Fibroblast of mammary gland (primary cell): ENCODE measurements at places on chromosomes 16 and 17.

DNA sequence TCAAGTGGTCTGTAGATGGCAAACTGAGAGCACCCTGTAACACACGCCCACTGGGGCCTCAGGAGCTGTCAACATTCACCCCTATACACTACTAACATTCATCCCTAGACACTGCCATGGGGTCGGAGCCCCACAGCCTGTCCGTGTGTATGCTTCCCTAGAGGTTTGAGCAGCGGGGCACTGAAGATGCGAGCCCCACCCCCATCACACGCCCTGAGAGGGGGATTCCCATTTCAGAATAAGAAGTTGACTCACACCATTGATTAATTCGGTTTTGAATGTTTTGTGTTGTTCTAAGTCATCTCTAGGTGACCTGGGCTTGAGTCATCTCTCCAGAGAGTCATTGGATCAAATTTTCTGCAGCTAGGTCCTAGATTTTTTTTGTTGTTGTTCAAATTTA, 37.3 kb upstream of the MMD start:
- peak; percentile 97 for DNase-seq

DNA sequence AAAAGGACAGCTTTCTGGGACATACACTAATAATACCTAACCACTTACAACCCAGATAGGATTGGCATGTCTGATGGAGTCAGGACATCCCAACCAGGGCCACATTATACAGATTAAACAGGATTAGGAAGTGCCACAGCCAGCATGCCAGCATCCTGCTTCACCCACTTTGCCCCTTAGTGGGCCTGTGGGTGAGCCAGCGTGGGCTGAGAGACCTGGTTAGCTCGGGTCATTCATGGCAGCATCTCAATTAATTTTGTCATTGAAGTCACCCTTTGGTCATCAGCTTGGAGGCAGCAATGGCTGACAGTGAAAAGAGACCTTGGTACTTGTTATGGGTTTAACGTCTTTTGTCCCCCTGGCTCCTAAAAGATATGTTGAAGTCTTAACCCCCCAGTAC, 29.9 kb upstream of the SLC6A2 start:
- DNase-seq: no peak

DNA sequence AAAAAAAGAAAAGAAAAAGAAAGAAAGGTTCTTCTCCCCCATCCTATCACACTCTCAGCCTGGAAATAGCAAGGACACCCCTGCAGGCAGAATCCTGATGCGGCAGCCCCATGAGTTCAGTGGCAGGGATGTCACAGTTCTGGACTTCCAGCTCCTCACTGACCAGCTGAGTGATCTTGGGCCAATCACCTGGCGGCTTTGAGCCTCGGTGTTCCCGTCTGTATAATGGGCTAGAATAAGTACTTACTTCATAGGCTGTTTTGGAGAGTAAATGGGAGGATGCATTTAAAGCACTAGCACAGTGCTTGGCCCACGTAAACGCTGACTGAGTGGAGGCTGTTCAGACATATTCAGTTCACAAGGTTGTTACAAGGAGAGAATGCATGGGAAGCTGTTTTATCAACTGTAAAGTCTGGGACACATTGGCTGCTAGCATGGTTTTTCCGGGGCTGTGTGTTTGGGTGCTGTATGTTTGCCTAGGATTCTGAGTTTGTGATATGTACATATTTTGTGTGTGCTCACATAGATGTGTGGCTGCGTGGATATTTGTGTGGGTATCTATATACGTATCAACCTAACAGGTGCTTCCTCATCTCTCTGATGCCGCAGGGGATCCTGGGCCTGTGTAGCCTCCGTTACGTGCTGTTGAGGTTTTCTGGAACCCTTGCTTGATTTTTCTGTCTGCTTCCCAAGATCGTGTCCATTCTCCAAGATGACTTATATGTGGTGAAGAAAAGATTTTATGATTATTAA, 3.4 kb downstream of the BHLHA9 start:
- DNase-seq: no peak

GRCh38 chr17:29291163-29291752, 2.7 kb downstream of the NUFIP2 start:
- peak; percentile 82 for DNase-seq

- DNase-seq: no peak
Observed at GRCh38 chr16:85563034-85563433, 50.1 kb upstream of the GSE1 start.

- DNase-seq: no peak
Observed at GRCh38 chr16:71963125-71963875, 36.9 kb downstream of the PKD1L3 start.

- no peak for DNase-seq
Observed at GRCh38 chr16:24367186-24367710, 111.1 kb downstream of the CACNG3 start.

DNA sequence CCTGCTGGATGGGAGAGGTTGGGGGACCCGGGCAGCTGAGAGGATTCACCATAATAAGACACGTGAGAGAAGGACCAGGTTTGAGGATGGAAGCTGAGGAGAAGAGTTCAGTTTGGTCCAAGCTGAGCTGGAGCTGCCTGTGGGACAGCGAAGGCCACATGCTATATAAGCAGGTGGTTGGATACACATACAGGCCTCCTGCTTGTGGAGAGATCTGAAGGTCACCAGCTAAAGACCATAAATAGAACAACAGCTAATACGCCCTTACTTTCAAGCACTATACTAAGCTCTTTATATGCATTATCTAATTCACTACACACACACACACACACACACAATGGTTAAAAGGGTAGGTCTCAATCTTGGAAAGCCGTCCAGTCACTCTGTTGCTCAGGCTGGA, 32.1 kb downstream of the DUSP14 start:
- DNase-seq: no peak

- DNase-seq: peak; percentile 71
Observed at GRCh38 chr17:77471984-77472461, 331.3 kb downstream of the SEC14L1 start.

DNA sequence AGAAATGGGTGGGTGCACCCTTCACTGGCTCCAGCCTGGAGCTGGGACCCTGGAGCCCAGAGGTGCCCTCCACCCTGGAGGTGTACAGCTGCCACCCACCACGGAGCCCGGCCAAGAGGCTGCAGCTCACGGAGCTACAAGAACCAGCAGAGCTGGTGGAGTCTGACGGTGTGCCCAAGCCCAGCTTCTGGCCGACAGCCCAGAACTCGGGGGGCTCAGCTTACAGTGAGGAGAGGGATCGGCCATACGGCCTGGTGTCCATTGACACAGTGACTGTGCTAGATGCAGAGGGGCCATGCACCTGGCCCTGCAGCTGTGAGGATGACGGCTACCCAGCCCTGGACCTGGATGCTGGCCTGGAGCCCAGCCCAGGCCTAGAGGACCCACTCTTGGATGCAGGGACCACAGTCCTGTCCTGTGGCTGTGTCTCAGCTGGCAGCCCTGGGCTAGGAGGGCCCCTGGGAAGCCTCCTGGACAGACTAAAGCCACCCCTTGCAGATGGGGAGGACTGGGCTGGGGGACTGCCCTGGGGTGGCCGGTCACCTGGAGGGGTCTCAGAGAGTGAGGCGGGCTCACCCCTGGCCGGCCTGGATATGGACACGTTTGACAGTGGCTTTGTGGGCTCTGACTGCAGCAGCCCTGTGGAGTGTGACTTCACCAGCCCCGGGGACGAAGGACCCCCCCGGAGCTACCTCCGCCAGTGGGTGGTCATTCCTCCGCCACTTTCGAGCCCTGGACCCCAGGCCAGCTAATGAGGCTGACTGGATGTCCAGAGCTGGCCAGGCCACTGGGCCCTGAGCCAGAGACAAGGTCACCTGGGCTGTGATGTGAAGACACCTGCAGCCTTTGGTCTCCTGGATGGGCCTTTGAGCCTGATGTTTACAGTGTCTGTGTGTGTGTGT, 46.8 kb downstream of the IL21R start:
- no peak for DNase-seq

GRCh38 chr16:16083421-16084156, 134.2 kb downstream of the ABCC1 start:
- DNase-seq: peak; percentile 58

- no peak for DNase-seq
Observed at GRCh38 chr16:4032768-4033167, 83.5 kb downstream of the ADCY9 start.

GRCh38 chr17:54493691-54494090, 407.0 kb upstream of the TOM1L1 start:
- DNase-seq: no peak

DNA sequence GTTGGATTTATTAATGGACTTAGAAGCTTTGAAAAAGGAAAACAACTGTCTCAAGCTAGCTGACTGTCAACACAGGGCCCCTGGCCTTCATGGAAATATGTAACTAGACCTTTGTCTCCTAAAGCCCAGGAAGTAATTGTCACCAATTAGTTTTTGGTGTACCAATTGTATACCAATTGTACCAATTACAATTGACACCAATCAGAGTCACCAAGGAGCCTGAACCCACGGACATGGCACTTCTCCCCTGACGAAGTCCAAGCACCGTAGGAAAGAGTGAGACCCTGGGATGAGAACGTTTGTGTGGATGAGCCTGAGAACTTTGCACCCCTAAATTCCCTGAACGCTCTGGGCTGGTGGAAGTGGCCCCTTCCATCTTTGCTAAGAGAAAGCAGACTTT, 129.0 kb downstream of the ENGASE start:
- no peak for DNase-seq

- DNase-seq: peak; percentile 8
Observed at GRCh38 chr17:51435641-51436091, 175.3 kb downstream of the UTP18 start.

DNA sequence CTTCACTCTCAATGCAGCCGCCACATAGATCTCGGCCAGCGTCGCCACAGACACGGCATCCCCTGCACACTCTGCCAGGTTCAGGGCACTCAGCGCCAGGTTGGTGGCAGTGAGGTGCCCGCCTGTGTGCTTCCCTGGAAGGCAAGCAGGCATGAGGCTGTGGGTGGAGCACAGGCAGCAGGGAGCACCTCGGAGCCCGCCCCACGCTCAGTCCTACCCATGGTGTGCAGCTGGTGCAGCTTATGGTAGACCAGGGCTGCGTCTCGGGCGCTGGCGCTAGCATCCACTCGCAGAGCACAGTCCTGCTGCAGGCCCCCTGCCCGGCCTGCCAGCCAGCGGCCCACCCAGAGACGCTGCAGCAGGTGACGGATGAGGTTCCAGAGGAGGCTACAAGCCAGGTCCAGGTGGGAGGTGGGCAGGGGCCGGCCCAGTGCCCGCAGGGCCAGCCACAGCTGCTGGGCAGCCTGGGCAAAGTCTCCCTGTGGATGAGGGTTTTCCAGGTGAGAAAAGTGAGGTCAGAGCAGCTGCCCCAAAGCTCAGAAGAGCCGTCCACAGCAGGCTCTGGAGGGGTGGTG, 20.5 kb downstream of the SREBF1 start:
- no peak for DNase-seq

- DNase-seq: peak; percentile 76
Observed at GRCh38 chr16:21638573-21638975, 13.8 kb downstream of the IGSF6 start.

DNA sequence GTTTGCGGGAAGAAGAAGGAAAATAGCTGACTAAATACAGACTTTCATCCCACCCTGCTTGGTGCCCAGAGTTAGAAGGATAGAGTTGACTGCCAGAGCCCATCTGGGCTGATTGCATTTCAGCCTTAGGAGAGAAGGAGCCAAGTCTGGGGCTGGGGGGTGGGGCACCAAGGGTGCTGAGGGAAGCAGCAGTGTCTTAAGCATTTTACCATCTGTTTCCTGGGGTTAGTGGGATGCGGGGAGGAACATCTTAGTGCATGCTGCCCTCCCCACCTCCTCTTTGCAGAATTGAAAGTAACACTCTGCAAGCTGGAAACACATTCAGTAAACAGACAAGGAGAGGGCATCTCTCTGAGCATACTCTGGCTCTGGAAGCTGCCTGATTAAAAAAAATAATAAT, 1.5 kb upstream of the ARL5C start:
- no peak for DNase-seq

DNA sequence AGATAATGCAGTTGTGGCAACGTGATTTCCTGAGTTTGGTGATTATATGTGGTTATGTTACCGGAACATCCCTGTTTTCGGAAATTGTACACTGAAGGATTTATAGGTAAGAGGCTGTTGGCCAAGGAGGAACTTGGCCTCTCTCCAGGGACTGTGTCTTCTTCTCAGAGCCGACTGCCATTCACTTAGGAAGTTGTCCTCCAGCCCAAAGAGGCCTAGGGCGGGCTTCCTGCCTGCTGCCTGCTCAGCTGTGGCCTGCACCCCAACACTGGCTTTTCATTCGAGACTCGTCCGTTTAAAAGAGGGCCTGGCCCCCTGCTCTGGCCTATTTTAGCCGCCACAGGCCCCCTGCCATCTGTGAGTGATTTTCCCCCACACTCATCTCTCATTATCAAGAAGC, 64.3 kb downstream of the ZDHHC7 start:
- no peak for DNase-seq

DNA sequence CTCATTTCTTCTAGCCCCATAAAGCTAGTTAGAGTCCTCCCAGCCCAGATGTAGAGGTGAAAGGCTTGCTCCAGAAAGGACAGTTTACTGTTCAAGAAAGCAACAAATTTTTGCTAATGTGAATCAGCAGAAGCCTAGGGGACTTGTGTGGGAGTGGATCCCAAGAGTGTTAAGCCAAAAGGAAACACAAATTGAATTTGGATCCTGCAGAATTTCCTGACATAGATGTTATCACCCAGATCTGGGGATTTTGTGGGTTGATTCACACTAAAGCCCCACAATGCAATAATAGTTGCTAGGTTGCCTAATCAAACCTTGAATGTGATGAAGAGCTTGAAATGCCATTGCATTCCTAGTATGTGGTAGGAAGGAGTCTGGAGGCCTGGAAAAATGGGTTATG, 135.2 kb upstream of the HS3ST3A1 start:
- peak; percentile 88 for DNase-seq

DNA sequence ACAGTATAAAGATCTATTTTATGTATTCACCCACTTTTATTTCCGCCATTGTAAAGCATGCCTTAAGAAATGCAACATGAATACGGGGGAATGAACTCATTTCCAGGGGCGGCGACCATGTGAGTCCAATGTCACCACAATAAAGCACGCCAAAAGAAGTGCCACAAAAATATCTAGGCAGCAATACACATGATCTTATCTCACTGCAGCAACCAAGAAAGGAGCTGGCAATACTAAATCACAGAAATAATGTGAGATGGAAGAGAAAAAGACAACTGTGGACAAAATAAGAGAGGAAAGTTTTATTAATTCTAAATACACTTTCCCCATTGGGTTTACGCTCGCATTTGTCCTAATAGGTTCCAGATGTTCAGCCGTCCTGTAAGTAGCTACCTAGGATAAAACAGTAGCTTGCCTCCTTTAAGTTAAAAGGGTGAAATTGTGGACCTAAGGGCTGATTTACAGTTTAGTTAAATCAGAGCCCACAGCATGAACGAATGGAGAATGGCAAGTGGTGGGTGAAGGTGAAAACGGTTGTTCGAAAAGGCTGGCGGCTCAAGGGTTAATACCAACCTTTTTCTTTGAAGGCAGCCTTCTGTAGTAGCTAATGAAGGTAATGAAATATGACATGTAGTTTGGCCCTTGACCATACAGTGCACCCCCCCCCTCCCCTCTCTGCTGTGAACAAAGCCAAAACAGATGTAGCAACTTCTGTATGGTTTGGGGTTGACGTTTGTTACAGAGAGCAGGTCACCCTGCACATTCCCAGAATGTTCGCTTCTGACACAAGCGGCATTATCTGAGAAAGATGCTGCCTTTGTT, 504.2 kb upstream of the PSMD7 start:
- DNase-seq: no peak
